ENCODE measurements at places on chromosomes 5 and 9.

DNA sequence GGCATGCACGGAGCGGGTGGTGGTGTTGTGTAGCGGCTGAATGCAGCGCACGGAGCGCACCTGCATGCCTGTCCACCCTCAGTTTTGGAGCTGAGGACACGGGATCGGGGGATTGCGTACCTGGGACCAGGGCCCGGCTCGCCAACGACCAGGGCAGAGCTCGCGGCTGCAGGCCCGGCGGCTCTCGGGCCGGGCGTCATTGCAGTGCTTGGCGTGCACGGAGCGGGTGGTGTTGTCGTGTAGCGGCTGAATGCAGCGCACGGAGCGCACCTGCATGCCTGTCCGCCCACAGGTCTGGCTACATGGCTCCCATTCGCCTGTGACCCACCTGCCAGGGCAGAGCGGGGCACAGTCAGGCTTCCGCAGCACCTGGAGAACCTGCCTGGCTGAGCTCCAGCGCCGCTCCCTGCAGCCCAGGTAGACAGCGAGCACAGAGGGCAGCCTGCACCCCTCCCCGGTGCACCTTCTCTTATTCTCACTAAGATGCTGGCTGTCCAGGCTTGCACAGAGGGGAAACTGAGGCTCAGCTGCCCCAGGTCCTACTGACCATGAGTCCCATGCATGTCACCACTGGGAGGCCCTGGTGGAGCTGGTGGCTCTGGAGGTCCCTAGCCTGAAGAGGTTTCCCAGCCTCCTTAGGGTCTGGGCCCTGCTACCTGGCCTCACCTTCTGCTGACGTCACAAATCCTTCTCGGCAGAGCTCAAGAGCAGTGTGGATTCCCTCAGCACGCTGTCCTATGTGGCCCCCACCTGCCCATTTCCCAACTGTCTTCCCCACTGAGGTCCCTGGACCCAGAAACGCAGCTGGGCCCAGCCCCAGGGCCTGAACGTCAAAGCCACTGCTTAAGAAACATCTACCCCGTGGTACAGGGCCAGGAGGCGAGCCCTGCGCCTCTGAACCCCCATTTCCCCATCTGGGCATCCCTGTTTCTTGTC lies 64.9 kb downstream of the ZNF354C start:
- DNase-seq, result no peak

GRCh38 chr5:32520972-32521371 lies 64.4 kb upstream of the SUB1 start:
- no peak for DNase-seq

DNA sequence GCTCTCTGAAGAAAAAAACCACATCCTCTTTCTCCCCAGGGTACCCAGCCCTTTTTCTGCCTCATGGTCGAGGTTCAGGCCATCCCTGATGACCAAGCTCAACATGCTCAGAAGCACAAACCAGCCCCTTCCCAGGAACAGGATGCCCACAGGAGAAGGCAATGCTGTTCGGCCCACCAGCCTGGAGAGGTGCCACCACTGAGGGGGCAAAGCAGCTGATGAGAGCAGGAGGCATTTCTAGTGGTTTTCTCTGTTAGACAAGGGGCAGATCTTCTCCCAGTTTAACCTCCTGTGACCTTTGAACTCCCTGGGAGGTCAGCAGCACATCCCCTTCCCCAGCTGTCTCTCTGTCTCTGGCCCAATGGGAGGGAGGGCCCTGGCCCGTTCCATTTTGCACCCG lies 73.0 kb downstream of the PAX5 start:
- no peak for DNase-seq

DNA sequence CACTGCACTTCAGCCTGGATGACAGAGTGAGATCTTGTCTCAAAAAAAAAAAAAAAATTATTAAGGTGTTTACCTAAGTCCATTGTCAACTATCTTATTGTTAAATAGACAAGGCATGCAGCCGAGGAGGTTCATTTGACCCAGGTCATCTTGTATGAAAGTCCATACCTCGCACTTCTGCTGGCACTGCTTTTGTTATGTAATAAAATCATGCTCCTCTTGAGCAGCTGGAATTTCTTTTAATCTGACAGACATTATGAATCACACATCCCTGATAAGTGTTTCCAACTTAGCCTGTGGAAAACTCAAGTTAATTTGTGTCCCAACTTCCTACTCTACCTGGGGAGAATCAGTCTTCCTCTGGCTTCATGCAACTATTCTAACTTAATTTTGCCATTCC lies 315.6 kb upstream of the KLF4 start:
- DNase-seq, result no peak

GRCh38 chr5:56471707-56472106 lies 238.6 kb upstream of the ANKRD55 start:
- no peak for DNase-seq

- no peak for DNase-seq
Observed at GRCh38 chr5:56983593-56984361, 31.9 kb upstream of the MIER3 start.

GRCh38 chr5:155056644-155057269 lies 43.2 kb downstream of the KIF4B start:
- no peak for DNase-seq

DNA sequence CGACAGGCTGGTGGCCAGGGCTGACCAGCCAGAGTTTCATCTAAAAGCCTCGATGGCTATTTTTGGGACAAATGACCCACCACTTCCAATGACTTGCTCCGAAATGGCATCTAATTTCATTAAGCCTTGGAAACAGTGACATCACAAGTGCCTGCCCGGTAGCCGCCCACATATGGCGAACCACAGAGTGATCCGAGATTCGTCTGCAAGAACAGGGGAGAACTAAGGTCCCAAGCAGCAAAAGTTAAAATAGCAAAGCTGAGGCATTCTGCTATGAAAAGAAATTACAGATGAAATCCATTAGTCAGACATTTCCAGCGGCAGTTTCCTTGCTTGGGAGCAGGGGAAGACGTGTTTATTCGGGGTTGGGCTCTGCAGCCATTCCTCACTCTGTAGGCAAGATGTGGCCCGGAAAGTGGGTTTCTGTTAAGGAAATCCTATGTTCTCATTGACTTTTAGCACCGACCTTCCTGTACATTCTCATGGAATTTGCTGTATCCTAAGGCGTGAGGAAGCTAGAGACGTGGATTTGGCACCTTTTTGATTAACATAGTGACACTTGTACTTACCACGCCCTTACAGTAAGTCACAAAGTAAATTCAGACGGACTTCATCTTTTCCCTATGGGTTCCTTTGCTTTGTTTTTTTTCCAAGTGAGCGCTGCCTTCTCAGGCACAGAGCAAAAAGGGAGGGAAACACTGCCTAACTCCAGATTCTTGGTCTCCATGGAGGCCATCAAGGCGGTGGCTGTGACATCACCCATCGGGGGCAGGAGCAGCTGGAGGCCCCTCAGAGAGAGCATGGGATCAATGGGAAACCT lies 45.1 kb downstream of the ERGIC1 start:
- DNase-seq, result no peak

- DNase-seq, result no peak
Observed at GRCh38 chr5:15008476-15008875, 136.9 kb upstream of the ANKH start.

Data from NCI-H526 (cell line).